ENCODE measurements at places on chromosomes 16 and 17.

GRCh38 chr17:35011671-35012216 is 31.4 kb downstream of the LIG3 start:
- no peak for DNase-seq

- no peak for DNase-seq
Measured at GRCh38 chr16:83599789-83600462, 207.9 kb upstream of the HSBP1 start.

GRCh38 chr17:29927546-29927945 is 2.5 kb downstream of the SSH2 start:
- DNase-seq = no peak

GRCh38 chr16:1781254-1781653 is 1.1 kb downstream of the SPSB3 start:
- no peak for DNase-seq

GRCh38 chr17:42607769-42608168 is 1.4 kb downstream of the RETREG3 start:
- DNase-seq = no peak

GRCh38 chr17:68396226-68397107 is 60.8 kb downstream of the WIPI1 start:
- DNase-seq = no peak

DNA sequence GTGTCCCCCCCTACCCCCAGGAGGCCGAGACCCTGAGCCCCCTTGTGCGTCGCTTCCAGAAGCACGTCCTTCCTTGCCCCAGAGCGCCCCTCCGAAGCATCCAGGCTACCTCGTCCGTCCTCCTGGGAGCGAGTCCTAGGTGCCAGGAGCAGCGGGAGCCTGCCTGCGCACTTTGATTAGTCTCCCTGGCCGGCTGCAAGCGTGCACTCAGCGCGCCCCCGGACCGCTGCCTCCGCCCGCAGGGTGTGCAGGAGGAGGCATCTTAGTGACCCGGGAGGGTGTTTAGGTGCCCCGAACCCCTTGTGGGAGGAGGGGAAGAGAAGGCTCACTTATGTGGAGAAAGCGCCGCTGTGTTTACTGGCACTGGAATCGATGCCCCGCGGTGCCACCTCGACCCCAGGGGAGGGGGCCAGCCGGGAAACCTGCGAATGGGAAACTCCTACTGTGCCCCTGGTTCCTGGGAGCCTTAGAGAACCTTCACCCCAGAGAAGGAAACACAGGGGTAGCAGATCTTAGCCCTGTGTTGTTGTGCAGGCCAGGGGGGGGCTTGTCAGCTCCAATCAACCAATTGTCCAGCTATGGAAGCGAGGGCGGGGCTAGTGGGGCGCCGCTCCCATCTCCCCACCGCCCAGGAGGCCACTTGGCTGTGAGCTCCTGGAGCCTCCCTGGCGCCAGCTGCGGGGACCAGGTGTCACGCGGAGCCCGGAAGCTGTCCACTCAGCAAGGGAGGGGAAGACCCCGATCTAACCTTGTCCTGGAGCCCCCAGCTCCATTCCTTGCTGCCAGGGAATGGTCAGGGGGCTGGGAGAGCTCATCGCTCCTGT is 922.8 kb upstream of the EEF2KMT start:
- no peak for DNase-seq

GRCh38 chr17:40552806-40553693 is 12.2 kb downstream of the CCR7 start:
- no peak for DNase-seq

DNA sequence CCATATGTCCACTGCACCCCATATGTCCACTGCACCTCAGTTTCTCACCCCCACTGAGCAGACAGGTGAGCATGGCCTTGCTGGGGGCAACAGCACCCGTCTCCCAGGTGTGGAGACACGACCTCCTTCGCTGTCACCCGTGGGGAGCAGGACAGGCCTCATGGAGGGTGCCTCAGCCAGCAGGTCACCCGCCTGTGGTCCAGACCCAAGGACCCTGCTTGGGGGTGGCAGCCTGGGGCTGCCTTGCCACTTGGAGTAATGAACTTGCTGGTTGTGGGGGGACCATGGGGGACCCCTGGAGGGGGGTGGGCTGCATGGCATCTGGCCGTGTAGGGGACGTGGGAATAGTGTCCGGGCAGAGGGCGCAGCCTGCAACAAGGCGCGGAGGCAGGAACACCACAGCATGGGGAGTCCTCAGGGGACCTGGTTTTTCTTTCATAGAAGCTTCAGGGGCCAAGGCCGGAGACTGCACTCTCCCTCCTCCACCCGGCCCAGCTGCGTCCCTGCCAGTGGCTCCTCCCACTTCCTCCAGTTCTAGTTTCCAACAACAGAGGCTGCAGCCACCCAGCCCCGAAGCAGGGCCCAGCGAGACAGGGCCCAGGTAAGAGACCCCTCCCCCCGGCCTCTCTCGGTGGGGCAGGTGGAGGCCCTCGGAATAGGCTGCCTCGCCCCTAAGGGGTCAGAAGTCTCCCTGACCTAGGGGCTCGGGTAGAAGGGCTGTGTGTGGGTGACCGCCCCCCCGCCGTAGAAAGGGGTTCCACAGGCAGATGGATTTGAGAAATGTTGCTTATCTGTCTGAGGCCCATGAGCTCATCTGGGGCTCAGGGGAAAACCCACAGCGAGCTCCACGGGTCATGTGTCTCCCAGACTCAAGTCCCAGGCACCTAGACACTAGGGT is at the start of gene NHLRC4:
NHLRC4 (plus strand) TSS at position 531 of the 898 bp plus-strand sequence. CDS start 1,043 bp downstream, outside the sequence.
- DNase-seq = no peak

GRCh38 chr17:63697341-63698286 is 2.3 kb downstream of the LIMD2 start:
- DNase-seq = peak; percentile 70

DNA sequence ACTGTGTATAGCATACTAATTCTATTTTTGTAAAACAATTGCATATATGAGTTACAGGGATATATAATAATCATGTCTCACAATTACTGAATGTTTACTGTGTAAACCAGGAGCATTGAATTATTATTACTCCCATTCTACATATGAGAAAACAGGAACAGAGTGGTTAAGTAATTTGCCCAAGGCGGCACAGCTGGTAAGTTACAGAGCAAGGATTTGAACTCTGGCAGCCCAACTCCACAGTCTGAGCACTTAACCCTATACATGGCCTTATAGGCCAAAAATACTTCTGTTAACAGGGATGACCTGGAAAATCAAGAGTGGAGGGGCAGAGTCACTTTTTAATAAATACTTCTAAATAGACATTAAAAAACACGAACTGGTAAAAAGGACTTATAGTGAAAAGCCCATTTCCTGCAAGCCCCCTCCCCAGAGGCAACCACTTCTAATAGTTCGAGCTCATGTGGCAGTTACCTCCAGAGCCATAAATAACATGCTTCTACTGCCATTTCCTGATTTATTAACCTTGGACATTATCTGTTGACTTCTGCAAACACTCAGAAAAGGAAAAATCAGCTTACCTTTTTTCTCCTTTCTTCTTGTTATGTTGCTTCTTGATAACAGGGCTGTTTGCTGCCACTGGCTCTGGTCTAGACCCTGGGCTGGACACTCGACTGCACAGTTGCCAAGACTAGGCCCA is 22.1 kb upstream of the ADGRG1 start:
- no peak for DNase-seq

- no peak for DNase-seq
Measured at GRCh38 chr17:43530288-43531081, 15.7 kb downstream of the ETV4 start.

Data from activated CD8-positive, alpha-beta memory T cell treated with anti-CD3 and anti-CD28 coated beads for 1 hour (primary cell).